ENCODE measurements at places on chromosomes 3 and 15.

- no peak for DNase-seq
Measured at GRCh38 chr3:183769453-183769852, 55.9 kb downstream of the MAP6D1 start.

- DNase-seq, result no peak
Measured at GRCh38 chr3:182058488-182058887, 346.8 kb downstream of the SOX2 start.

DNA sequence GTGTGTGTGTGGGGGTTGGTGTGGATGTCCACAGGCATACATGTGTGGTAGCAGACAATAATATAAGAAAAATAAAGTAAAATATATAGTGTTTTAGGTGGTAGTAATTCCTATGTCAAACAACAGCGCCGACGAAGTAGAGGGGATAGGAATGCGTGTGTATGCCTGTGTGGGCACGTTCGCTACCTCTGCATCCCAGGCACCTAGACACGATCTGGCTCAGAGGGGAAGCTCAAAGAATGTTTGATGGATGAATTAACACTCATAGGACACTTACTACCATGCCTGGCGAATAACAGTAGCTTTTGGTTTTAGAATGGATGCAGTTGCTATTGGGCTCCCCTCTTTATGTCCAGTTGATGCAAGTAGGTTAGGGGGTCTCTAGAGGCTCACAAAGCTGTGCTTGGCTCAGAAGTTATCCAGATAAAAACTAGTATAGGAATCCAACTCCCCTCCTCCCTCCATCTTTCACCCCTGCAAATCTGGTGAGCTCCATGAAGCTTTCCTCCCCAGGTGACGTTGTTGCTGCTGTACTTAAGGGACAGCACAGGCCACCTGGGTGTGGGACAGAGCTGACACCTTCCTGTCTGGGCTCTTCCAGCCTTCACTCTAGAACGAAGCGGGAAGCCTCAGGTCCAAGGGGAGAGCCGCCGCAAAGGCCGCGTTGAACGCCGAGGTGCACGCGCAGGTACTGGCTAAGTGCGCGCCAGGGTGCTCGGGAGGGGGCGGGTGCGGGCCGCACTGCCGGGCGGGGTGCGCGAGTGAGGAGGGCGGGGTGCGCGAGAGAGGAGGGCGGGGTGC, 192.6 kb upstream of the LYSMD4 start:
- no peak for DNase-seq

DNA sequence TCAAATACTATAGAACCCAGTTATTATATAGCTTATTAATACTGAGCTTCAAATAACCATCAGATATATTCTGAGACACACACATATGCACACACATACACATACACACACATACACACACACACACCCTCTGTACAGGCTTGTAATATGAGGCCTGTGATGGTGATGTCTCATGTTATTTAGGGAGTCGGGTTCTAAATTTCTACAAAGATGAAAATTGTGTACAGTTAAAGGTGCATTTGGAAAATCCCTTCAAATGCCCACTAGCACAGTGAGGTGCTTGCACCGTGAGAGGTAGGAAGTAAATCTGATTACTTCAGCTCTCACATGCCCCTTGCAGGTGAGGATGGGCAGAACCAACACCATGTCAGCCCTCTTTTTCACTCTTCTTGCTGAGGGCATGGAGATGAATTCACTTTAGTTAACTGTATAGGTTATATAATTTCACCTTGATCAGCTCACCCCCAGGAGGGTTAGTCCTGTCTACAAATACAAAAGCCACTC, 294.5 kb upstream of the PROK2 start:
- no peak for DNase-seq

DNA sequence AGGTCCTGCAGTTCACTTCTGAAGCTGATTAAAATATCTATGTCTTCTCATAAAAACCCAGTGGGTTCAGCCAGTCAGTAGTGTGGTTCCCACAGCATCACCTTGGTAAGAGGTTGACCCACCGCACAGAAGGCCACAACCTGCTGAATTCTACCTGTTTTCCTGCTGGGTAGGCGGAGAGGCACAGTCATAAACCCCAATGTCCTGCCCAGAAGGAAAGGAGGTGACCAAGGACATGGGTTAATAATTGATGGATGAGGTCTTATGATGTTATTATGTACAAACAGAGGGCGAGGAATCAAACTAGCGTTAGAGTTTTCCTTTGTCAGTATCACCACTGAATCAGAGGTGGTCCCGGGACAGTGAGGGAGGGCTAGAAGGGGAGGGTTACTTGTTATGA, 27.8 kb downstream of the CA12 start:
- DNase-seq, result no peak

DNA sequence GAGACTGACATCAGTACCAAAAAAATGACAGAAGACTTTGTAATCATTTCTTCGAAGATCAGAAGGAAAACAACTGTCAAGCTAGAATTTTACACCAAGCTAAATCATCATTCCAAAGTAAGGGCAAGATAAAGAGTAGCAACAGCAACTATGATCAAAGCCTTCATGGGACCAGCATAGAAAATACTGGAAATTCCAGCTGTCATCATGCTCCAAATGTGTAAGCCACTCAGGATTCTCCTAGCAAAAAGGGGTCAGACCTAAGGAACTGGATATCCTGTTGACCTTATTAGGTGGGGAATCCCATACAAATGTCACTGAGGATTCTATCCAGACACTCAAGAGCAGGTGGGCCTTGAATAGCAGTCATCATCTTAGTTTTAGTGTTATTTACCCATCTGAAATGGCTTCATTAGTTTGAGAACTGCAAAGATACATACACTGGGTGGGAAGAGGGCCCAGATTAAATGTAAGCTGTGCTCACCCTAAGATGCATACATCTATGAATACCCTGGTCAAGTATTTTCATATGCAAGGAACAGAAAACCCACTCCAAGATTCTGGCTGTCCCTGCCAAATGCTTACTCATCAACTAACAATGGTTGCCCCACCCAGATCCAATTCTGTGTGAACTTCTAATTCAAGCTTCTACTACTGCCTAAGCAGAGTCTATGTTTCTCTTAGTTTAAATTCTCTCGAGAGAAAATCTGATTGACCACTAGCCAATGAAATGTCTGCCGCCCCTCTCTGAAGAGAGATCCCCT, 33.5 kb downstream of the CLDN18 start:
- DNase-seq, result peak; percentile 74

DNA sequence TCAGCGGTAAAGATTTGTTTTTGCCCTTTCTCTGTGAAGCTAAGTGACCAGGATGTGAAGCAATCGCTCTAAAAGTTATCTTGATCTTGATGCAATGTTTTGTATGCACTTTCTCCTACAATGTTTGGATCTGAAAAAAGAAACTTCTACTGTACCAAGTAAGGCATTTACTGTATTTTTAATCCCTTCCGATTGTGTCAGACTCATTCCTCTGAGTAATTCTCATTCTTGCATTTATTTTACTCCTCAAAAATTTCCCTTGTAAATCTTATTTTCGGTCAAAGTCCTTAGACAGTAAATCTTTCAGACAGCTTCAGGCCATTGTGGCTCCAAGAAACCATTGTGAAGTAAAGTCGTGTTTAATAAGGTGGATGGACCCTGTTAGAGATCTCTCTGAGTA, 141.9 kb downstream of the TP63 start:
- DNase-seq, result peak; percentile 79
